ENCODE measurements at places on chromosomes 11 and 22.

GRCh38 chr11:69603111-69603836 is 37.7 kb upstream of the CCND1 start:
- DNase-seq: no peak

GRCh38 chr11:88680806-88681205 is 343.3 kb upstream of the CTSC start:
- DNase-seq: no peak

- DNase-seq: no peak
Measured at GRCh38 chr11:965206-965775, 39.6 kb downstream of the AP2A2 start.

DNA sequence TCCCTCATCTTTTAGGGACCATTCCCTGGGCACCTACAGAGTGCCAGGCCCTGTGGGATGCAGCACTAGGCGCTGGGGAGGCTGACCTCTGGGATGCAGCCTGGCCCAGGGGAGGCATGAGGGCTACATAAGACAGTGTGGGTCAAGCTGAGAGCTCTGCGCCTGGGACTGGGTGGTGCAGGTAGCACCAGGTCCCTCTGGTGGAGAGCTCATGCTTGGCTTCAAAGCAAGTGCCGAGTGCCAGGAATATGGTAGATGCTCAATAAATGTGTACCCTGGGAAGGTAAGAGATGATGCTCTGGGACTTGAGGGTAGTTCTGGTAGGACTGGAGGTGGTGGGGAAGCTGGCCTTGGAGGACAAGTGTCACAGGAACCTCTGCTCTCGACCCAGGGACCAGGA is 2.0 kb upstream of the MPPED1 start:
- DNase-seq: no peak

DNA sequence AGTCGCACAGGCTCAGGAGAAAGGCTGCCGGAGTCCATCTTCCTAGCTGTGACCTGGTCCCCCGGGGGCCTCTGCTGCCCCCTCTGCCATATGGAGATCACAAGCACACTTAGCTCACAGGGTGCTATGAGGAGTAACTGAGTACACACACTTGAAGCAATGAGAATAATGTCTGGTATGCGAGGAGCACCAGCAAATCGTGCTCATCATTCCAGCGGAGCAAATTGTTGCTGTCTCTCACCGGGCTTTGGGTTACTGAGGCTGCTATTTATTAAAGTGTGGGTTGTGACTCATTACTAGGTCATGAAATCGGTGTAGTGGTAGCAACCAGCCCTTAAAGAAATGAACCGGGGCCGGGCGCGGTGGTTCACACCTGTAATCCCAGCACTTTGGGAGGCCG is 48.1 kb upstream of the EIF3D start:
- no peak for DNase-seq

GRCh38 chr11:75384438-75385080 is 14.8 kb upstream of the RPS3 start:
- DNase-seq: peak; percentile 73

DNA sequence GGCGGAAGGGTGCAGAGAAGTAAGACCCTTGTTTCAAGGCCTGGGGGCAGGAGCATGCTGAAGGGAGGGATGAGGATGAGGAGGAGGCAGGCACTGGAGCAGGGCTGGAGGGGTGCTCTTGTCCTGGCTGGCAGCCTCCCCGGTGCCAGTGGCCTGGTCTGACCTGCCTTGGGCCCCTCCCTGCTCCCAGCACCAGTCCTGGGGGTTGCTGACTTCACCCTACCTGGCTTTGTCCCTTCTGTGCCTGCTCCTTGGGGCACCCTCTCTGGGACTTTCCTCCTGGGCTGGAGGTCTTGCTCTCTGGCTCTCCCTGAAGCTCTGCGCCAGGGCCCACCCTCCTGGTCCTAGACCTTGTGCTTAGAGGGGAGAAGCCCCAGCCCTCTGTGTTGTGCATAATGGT is 4.7 kb upstream of the FLRT1 start:
- DNase-seq: no peak

- no peak for DNase-seq
Measured at GRCh38 chr11:9838961-9839360, 175.1 kb downstream of the SWAP70 start.

GRCh38 chr11:46381048-46381818 is at the start of gene MDK:
TSS of gene MDK (plus strand) at chr11:46381669. CDS start at chr11:46382058, 389 bp downstream.
- no peak for DNase-seq

DNA sequence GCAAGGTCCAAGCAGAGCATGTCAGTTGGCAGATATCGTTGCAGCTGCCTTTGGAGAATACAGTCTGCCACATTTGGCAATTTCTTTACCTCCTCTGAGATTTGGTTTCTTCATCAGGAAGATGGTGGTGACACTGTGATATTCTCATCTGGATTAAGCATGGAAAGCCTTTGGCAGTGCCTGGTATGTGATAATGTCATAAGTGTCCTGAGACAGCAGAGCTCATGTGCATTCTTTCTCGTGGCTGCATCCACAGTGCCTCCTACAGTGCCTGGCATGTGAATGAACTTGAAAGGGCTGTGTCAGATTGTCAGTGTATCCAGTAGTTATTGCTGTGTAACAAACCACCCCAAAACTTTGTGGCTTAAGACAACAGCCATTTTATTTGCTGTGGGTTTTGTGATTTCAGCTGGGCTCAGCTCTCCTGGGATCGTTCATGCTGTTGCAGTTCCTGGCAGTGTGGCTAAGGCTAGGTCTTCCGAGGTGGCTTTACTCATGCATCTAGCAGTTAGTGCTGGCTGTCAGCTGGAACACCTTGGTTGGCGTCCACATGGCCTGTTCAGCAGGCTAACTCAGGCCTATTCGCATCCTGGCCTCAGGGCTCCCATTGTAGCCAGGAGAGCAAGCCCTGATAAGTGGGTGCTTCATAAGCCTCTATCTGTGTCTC is 35.7 kb upstream of the MICAL2 start:
- DNase-seq: no peak

DNA sequence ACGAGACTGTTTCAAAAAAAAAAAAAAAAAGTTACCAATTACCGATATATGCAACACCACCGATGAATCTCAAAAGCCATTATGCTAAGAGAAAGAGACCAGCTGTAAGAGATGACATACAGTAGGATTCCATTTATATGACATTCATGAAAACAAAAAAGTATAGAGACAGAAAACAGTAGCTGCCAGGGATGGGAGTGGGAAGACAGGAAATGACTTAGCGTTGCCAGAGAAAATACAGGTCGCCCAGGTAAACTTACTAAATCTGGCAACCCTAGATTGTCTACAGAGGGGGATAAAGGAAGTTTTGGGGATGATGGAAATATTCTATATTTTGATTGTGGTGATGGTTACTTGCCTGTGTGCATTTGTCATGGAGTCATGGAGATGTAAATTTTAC is 7.9 kb upstream of the C11orf24 start:
- no peak for DNase-seq

DNA sequence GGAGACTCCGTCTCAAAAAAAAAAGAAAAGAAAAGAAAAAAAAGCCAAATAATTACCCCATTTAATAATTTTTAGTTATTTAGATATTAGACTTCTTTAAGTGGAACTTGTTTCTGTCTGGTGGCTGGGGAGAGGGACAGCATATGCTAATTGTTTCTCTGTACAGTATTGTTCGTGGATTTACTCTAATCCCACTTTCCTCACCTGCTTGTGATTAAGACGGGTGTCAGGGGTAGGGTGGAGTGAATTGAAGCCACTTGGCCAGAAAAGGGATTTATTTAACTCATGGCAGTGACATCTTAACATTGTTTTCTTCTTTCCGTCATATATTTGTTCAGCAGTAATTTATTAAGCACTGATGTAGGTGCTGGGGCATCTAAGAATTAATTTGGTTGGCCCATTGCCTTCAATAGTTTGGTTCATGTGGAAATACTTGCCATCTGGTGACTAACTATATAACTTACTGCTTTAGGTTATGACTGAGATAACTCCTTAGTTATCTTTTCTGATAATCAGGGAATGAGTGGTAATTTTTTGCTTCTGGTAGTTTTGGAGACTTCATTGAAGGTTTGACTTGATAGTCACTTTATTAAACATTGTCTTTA is 4.6 kb downstream of the TNRC6B start:
- DNase-seq: no peak

DNA sequence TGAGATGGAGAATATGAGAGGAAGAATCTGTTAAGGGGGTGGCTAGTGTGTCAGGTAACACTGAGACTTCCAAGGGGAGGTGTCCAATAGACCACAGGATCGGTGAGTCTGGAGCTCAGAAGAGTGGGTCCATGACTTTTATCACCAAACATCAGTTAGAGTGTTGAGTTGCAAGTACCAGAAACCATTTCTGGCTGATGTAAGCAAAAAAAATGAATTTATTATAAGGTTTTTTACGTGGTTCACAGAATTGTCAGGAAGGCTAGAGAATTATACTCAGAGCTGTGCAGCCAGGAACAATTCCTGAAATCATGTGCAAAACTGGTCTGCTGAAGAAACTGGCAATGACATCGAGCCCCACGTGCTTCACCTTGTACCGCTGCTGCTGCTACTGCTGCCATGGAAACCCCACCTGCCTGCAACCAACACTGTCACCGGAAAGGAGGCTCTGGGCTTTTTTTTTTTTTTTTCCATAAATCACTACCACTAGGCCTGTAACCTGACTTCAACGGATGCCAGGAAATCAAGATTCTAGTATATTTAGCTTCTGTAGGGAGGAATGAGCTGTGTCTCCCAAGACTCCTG is 16.6 kb upstream of the STK33 start:
- DNase-seq: peak; percentile 8

GRCh38 chr22:24894220-24894975 is 52.1 kb downstream of the LHFPL7 start:
- peak; percentile 24 for DNase-seq

- peak; percentile 99 for DNase-seq
Measured at GRCh38 chr11:78424334-78425270, 7.0 kb upstream of the GAB2 start.

GRCh38 chr11:108568195-108568858 is 25.2 kb downstream of the EXPH5 start:
- DNase-seq: no peak

- peak; percentile 53 for DNase-seq
Measured at GRCh38 chr22:50270666-50271394, 650 bp upstream of the MAPK11 start.

DNA sequence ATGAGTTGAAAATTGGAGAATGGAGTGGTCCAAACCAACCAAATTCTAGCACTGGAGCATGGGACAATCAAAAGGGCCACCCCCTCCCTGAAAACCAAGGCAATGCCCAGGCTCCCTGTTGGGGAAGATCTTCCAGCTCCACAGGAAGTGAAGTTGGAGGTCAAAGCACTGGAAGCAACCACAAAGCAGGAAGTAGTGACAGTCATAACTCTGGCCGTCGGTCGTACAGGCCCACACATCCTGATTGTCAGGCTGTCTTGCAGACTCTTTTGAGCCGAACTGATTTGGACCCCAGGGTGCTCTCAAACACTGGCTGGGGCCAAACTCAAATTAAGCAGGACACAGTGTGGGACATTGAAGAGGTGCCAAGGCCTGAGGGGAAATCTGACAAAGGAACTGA is 80.5 kb upstream of the ADSL start:
- DNase-seq: peak; percentile 69

All from inflammatory macrophage treated with lipopolysaccharide for 4 hours (primary cell).